Fibroblast of the aortic adventitia (primary cell): ENCODE measurements at places on chromosomes 1 and 21.
A peak's percentile ranks its signal among the peaks of the same experiment; 100 is the strongest.

DNA sequence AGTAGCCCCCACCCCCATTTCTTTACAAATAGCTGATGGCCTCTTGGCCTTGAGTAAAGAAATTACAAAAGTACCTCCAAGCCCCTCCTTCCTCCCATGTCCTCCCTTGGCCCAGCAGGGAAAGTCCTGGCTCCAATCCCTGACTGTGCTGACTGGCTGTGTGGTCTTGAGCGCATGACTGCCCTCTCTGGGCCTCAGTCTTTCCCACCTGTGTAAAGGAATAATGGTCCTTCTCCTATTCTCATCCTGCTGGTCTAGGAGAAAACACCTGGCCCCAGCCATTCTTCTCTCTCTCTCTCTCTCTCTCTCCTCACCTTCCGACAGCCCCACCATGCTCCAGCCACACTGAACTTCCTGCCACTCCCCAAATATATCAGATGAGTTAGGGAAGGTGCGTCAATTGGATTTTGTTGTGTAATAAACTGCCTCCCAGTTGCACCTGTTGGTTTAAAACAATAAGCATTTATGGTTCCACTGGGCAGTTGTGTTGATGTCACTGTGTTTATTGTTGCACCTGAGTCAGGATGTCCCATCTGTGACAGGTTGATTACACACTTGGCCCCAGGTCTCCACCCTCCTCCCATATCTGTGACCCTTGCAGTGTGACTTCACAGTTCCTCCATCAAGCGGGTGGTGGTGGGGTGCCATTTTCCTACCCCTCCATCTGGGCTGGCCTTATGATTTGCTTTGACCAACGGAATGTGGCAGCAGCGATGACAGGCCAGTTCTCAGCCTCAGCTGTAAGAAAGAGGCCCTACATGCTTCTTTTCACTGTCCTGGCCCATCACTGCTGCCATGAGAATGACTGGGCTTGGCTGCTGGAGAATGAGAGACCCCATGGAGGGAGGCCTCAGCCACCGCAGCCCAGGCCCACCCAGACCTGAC is 22.3 kb upstream of the LRP8 start:
- DNase-seq, result no peak

DNA sequence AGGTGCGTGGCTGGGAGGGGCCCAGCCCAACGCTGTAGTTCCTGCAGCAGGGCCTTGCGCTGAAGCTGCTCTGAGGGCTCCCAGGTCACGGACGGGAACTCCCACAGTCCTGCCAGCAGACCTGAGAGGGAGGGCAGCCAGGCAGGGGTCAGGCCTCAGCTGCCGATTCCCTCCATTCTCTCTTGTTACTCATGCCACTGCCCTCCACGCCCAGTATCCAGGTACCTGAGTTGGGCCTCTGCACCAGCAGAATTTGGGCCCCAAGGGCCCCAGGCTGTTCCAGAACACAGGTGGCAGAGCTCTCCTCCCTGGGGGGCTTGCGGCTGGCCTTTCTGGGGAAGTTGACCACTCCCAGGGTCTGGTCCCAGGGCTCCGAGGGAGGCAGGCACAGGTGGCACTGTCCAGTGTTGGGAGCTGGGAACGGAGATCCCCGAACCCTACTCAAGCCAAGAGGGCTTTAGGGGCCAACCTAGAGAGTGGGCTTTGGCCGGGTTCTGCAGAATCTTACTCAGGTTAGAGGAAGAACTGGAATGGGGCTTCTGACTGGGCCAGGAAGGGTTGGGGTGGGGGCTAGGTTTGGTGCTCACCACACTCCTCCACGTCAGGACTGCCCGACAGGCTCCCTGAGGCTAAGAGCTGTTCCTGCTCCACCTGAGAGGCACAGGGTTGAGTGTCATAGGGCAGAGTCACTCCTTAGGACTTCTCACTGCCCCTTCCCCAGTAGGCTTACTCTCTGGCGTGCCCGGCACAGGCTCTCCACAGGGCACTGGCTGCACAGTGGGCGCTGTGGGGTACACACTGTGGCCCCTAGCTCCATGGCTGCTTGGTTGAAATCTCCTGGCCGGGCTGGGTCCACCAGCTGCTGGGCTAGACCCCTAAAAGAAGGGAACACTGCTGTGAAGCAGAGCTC is 5.0 kb downstream of the HPDL start:
- no peak for DNase-seq

GRCh38 chr1:155012026-155012546 is 9.5 kb downstream of the ZBTB7B start:
- peak; percentile 67 for DNase-seq

DNA sequence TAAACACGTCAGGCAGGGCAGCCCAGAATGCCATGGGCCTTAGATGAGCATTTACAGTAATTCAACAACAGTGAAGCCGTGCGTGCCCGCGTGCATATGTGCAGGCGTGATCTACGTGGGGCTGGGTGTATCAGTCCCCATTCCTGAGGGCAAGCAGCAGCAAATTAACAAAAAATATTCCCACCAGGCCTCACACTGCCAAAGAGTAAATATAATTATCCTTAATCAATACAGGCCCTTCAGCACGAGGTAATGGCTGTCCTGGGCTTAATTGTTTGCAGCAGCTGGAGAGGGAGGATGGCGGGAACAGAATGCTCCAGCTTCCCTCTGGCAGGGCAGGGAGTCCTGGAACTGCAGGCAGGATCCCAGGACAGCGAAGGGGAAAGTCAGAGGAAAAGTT is 91.8 kb downstream of the DDX20 start:
- DNase-seq, result no peak

DNA sequence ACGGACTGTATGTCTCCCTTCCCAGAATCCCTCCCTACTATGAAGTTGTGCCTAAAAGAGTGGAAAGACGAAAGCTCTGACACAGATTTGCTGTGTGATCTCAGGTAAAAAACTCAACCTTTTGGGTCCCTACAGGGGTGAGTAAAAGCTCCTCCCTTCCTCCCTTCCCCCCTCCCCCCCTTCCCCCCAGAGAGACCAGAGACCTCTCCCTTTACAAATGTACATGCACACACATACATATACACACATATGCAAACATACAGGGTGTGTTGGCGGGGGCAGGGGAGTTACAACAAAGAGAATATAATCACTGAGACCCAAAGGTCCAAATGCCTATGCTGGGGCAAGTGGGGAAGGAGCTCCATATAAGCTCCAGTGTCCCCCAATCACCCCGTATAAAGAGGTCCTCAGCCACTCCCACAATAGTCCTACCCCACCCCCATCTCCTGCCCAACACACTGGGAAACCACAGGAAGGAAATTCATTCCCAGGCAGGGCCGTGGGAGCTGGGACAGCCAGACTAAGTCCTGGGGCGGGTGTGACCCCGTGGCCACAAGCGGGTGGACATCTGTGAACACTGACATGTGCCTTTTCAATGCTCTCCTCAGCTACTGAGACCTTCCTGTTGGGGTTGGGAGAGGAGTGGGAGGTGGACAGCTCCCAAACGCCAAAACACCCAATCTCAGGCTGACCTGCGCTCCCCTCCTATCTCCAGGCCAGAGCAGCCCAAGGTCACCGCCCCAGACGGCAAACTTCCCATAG is 2.0 kb downstream of the MEF2D start:
- no peak for DNase-seq

- DNase-seq, result no peak
These were observed 58.0 kb upstream of the COL24A1 start for GRCh38 chr1:86214605-86215004.

DNA sequence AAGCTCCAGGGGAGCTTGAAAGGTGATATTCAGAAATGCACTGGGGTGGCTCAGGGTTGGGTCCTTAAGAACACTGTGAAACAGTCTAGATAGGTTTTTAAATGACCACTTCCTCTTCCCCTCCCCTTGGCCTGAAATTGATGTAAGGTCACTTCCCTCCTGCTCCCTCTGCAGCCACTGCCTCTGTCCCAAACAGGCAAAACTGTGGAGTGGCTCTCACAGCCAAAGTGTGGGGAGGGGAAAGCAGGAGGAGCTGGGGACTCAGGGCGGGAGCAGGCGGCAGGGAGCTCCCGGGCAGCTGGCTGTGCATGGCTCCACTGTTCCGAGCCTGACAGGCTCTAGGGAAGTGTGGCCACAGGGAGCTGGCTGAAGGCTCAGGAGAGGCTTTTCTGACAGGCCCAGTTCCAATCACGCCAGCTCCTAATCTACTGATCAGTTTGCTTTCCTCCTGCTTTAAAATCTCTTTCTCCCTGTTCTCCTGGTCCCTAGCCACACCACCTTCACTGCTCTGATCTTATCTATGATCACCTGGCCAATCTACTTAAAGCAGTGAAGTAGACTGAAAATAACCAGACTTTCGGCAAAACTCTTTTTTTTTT is 5.1 kb upstream of the CSRP1 start:
- DNase-seq, result no peak

DNA sequence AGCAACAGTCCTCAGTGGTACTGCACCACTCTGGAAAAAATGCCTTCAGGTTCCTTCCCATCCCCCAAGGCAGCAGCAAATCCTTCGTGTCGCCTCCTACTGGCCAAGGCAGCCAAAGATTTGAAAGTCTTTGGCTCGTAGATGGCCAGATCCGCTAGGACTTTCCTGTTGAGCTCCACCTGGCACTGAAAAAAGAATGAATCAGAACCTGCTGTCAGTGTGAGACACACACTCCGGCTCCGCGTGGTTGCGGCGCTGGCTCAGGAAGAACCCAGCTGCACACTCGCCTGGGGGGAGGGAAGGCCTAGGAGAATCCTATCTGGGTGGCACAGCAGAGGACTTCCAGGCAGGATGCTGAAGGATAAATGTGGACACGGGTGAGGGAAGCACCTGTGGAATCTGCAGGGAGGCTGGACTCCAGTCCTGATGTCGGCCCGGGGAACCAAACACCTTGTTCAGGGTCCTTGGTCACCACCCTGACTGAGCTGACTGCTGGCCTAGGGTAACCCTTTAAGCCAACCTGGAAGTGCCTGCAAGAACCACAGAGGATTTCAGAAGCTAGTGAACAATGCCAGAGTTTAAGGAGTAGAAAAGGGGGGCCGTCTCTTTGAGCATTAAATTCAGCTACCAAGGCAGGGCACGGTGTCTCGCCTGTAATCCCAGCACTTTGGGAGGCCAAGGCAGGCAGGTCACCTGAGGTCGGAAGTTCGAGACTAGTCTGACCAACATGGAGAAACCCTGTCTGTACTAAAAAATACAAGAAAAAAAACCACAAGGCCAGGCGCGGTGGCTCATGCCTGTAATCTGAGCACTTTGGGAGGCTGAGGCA is 3.2 kb upstream of the CCNL2 start:
- DNase-seq, result peak; percentile 70

- DNase-seq, result no peak
These were observed 159.0 kb downstream of the CASZ1 start for GRCh38 chr1:10637400-10637799.

- DNase-seq, result no peak
These were observed 47.8 kb downstream of the KCNN3 start for GRCh38 chr1:154822233-154822632.

DNA sequence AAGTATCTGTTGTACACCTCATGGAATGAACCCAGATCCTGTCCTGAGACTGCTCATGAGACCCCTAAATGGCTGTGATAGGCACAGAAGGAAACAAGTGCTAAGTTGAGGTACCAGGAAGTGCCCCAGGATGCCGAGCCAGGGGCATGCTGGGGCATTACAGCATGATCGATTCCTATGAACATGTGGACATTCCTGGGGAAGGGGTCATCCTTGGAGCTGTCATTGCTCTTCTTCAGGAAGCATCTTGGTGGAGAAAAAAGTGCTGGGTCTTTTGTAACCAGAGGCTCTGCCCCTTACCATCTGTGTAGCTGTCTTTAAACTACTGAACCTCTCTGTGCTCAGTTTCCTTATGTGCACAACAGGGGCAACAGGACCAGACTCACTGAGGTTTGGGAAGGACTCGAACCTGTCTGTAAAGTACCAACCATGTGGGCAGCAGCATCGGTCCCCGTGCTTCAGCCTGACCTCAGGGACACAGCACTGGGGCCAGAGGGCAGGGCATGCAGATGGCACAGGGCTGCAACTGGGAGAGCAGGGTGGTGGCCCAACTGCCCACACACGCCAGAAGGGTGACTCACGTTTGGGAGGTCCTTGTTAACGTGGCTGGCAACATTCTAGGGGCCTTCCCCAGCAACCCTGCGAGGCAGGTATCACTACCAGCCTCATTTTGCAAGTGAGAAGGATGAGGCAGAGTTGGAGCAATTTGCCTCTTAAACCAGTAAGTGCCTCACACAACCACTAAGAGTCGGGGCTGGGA is 142.3 kb upstream of the EDN2 start:
- peak; percentile 25 for DNase-seq

GRCh38 chr1:61501971-61502916 is 222.7 kb downstream of the TM2D1 start:
- peak; percentile 68 for DNase-seq

GRCh38 chr1:48245106-48245505 is 22.6 kb downstream of the SLC5A9 start:
- DNase-seq, result no peak

- DNase-seq, result no peak
These were observed 93.8 kb downstream of the C21orf91 start for GRCh38 chr21:17725339-17725738.

- DNase-seq, result peak; percentile 8
These were observed 2.0 kb upstream of the OLIG2 start for GRCh38 chr21:33023574-33024200.

- DNase-seq, result peak; percentile 69
These were observed 507.1 kb upstream of the ZRANB2 start for GRCh38 chr1:71587961-71588360.

DNA sequence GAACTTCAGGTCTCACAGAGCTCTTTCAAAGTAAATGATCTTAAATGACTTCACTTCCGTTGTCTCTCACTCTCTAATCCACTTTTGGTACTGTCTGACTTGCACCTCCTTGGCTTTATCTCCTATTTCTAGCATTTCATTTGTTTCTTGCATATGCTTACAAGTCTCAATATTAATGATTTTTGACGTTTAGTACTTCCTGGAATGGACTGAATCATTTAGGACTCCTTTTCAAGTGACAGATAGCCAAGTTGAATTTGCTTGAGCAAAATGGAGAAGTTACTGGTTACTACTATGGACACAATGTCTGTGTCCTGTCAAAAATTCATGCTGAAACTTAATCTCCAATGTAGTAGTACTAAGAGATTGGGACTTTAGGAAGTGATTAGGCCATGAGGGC is 7.0 kb upstream of the SGIP1 start:
- DNase-seq, result no peak

GRCh38 chr1:52056163-52056936 is at the start of gene BTF3L4:
Gene BTF3L4 (plus strand): TSS chr1:52056295. CDS start chr1:52059848, 3,553 bp downstream.
- peak; percentile 86 for DNase-seq

GRCh38 chr1:54356680-54357147 is 49.5 kb downstream of the SSBP3 start:
- no peak for DNase-seq

- peak; percentile 73 for DNase-seq
These were observed 125.8 kb downstream of the SLC45A1 start for GRCh38 chr1:8443558-8444194.

GRCh38 chr1:10059342-10059718 is 26.6 kb downstream of the UBE4B start:
- DNase-seq, result no peak

GRCh38 chr1:29577512-29577911 is 341.2 kb downstream of the PTPRU start:
- DNase-seq, result no peak

DNA sequence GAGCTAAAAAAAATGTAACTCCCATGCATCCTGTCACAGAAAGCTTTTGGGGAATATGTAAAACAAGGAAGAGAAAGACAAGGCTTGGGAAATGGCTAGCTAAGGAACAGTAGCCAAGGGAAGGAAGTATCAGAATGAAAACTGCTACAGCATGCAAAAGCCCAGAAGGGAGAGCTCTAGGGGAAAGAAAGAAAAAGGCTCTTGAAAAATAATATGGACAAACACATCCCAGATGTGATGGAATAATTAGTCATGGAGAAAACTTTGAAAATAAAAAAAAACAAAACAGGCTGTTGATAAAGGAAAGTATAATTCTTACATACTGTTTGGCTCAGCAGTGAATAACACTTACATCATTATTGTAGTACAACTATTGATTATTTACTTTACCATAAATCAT is 47.9 kb upstream of the VCAM1 start:
- peak; percentile 59 for DNase-seq
